ENCODE measurements at places on chromosomes 3 and 15.

- DNase-seq: no peak
These were observed 355.3 kb upstream of the SLCO3A1 start for GRCh38 chr15:91498046-91498748.

GRCh38 chr3:138862924-138863775 is 28.4 kb upstream of the PIK3CB start:
- no peak for DNase-seq

- no peak for DNase-seq
These were observed 133.1 kb downstream of the MEGF11 start for GRCh38 chr15:66120422-66120821.

DNA sequence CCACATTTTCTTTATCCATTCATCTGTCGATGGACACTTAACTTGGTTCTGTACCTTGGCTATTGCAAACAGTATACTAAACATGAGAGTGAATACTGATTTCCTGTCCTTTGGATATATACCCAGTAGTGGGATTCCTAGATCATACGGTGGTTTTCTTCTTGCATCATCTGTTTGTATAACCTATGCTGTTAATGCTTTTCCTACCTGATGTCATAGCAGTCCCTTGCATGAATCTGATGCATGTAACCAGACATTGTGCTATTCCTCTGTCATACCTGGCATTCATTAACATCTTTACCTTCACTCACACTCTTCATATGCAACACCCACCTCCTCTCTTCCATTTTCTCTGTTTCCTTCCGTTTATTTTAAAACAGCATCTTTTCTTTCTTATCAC is 185.2 kb downstream of the KLHL25 start:
- no peak for DNase-seq

DNA sequence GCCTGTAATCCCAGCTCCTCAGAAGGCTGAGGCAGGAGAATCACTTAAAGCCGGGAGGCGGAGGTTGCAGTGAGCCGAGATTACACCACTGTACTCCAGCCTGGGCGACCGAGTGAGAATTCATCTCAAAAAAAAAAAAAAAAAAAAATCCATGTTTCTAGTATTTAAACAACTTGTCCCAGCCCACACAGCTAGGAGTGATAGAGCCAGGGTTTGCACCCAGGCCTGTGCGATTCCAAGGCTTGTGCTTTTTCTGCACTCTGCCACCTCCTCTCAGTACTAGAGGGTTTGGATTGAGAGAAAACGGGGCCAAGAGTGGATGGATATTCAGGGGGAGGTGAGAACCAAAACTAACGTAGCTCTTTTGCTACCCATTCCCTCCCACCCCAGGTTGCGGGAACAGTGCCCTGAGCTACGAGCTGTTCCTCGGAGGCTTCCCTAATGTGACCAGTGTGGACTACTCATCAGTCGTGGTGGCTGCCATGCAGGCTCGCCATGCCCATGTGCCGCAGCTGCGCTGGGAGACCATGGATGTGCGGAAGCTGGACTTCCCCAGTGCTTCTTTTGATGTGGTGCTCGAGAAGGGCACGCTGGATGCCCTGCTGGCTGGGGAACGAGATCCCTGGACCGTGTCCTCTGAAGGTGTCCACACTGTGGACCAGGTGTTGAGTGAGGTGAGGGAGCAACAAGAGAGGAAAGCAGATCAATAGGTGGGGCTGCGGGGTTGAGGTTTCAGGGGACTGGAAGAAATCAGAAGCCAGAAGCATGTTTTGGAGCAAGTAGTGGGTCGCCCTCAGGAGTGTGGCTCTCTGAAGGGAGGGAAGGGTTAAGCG is 4.1 kb downstream of the CAMK2N2 start:
- DNase-seq: no peak

- peak; percentile 96 for DNase-seq
These were observed 10.7 kb downstream of the LRTM1 start for GRCh38 chr3:54917174-54917573.

- DNase-seq: no peak
These were observed 185.5 kb downstream of the ADAMTS9 start for GRCh38 chr3:64502284-64502683.

DNA sequence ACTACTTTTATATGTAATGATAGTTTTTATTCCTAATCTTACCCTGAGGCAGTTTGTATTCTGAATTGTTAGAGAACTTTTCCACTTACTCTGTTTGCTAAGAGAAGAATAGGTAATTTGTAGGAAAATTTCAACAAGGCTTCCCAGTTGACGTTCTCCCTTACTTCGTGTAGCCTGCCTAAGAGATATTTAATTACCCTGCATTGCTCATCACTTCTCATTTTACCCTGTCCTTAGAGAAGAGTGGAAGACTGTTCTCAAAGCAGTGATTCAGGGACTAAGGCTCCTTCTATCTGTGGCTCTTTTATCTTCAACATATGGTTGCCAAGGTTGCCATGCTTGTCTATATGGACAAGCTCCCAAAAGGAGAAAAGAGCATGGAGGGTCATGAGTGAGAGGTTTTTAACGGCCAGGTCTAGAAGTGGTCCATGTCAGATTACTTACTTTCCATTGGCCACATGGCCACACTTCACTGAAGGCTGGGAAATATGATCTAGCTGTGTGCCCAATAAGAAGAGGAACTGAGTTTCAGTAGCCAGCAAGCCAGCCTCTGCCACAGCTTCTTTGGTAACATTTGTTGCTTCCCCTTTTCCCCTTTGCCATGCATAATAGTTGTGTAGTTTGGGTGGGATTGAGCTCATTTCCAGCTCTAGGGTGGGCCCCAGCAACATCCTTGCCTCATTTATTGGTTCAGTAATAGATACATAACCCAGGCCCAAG is 22.1 kb downstream of the PDE8A start:
- DNase-seq: no peak

GRCh38 chr3:43922374-43922773 is 231.6 kb downstream of the ABHD5 start:
- no peak for DNase-seq

DNA sequence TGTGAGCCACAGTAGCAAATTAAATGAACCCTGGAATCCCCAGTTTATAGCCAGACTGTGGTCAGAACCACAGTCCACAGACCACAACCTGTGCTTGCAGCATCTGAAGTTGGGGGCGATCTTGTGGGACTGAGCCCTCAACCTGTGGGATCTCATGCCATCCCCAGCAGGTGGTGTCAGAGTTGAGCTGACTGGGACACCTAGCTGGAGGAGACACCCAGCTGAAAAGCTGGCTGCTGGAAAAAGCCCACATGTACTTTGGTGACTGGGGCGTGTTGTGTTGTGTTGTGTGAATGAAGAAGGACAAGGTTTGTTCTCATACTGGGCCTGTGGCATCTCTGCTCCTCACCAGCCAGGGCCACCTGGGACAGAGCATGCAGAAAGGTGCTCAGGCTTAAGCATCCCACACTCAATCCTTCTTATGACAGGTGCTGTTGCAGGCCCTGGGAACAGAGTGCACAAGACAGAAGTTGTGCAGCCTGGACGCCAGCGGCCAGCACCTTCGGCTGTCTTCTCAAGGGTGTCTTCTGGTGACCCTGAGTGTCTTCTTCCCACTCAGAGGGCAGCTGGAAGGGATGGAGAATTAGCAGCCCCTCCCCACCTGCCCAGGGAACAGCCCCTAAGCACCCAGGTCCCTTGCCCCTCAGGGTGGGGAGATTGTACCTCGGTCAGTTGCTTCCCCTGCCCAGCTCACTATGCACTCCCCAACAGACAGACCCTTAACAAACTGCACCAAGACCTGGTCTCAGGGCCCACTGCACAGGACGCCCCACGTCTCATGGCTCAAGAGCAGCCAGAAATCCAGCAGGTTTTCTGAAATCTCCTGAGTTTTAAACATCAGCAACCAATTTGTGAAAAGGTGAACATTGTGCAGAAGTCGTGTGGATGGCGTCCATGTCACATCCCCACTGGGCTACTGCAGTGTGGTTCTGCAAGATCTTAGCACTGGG is 2.2 kb upstream of the UROC1 start:
- no peak for DNase-seq

DNA sequence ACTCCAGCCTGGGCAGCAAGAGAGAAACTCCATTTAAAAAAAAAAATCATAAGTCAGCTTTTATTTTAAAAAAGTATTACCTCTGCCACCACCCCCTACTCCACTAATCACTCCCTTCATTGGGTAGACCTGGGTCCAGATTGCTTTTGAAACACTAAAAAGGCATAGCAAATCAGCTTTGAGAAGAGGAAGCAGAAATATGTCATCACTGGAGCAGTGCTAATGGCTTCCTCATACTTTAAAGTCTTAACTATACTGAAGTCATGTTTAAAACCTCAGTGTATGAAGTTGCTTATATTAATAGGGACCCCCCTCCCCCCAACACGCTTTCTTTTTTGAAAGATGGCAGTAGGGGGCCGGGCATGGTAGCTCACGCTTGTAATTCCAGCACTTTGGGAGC is 1.0 kb upstream of the HTR3D start:
- no peak for DNase-seq

DNA sequence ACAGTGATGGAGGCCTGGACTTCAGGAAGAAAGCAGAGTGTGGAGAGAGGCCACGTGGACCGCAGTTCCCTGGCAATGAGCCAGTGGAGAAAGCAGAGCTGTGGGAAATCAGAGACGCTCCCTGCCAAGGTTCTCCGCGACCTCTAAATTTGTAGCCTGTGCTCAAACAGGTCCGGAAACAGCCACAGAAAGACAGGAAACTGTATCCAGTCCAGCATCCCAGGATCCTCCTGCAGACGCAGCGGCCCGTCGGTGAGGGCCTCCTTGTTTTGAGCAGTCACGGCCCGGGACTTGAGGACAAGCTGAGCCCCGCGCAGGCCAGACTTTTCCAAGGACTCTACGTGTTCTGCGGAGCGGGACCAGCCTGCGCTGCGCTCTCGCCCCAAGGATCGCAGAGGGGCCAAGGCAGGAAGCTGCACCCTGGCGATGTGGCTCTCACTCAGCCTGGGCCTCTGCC is 22.3 kb downstream of the RPSA start:
- DNase-seq: no peak

GRCh38 chr3:27345959-27346865 is 23.0 kb downstream of the NEK10 start:
- no peak for DNase-seq

DNA sequence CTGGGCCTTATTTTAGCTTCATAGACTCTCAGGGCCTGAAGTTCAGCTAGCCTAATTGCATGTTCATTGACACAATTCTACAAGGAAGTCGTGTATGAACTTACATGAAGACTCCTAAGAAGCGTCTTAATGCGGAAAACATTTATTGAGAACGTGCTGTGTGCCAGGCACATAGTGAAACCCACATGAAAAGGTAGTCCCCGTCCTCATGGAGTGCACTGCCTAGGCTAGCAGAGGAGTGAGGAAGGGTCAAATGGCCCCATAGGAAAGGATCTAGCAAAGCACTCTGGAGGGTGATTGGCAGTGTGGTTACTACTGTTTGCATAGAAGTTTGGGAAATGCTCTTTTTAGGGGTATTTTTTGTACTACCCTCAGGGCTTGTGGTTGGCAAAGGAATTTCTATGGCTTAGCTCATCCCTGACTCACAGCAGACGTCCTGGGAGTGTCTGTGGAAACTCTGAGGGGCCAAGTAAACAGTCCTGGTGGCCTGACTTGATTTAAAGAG is 854 bp upstream of the NPTN start:
- DNase-seq: peak; percentile 89

DNA sequence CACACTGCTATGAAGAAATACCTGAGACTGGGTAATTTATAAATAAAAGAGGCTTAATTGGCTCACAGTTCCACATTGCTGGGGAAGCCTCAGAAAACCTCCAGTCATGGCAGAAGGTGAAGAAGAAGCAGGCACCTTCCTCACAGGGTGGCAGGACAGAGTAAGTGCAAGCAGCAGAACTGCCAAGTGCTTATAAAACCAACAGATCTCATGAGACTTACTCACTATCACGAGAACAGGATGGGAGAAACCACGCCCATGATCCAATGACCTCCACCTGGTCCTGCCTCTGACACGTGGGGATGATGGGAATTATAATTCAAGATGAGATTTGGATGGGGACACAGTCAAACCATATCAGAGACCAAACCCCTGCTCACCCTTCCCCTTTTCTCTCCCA is 75.0 kb downstream of the TRIM69 start:
- DNase-seq: no peak

GRCh38 chr15:25619076-25619475 is 180.3 kb upstream of the UBE3A start:
- no peak for DNase-seq

DNA sequence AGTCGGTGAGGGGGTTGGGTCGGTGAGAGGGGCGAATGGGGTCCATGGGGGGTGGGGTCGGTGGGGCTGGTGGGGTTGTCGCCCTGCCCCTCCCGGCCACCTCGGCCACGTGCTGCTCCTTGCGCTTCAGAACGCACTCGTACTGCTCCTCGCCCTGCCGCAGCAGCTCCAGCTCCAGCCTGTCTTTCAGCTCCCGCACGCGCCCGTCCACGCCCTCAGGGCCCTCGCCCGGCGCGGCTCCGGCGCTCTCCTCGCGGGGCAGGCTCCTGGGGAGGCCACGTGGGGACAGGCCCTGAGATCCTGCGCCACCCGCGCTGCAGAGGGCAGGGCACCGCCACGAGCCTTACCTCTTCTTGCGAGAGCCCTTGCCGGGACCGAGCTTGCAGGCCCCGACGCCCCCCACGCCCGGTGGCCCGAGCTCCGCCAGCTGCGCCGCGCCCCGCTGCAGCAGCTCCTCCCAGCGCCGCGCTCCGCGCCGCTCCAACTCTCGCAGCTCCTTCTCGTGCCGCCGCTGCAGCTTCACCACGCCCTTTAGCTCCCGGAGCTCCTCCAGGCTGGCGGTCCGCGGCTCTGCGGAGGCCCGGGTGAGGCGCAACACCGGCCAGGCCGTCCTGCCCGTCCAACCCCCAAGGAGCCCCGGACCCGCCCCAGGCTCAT is 8.2 kb upstream of the ANKRD63 start:
- no peak for DNase-seq

- peak; percentile 5 for DNase-seq
These were observed 211.7 kb downstream of the ZIC1 start for GRCh38 chr3:147620906-147621305.

- DNase-seq: no peak
These were observed 3.1 kb downstream of the MYLK start for GRCh38 chr3:123880998-123881561.

DNA sequence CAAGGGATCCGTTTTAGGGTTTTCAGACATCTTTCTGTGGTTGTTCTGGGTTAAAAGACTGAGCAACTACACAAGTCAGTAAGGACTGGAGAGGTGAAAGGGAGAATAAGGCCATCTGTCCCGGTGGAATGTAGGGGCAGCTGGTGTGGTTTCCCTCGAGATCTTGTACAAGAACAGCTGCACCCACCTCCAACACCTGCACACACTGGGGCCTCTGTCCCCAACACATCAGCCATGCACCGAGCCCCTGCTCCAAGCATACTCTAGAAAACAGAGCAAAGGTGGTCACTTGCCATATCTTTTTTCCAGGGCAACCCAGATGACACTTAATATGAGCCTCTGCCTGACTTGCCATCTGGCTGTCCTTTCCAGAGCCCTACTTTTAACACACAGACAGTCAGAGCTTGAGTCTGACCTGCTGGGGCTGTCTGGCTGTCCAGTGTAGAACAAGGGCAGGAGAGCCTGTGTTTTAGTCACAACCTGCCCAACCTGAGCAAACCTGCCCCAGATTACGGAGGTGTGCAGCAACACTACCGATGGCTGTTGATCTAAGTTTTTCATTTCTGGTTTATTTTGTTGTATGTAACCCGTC is 12.2 kb downstream of the MAN2A2 start:
- no peak for DNase-seq

GRCh38 chr15:84079885-84080777 is 155.4 kb upstream of the GOLGA6L4 start:
- no peak for DNase-seq
